Small intestine (tissue), 16 donors: ENCODE measurements at places on chromosomes 11 and 22. TPM values are rescaled to one million over a fixed set of nuclear protein-coding genes. Genes with fewer than 3 reads are reported as not detected.

SLC15A3 gene
- 11.1 TPM for polyA plus RNA-seq

- peaks cover 36% of the 10 kb centered on the region for H3K36me3 ChIP-seq
- no peak overlapping the region for H3K27ac ChIP-seq
- no peaks in the 10 kb centered on the region for H3K27me3 ChIP-seq
- no peaks in the 10 kb centered on the region for H3K4me1 ChIP-seq
- H3K4me3 ChIP-seq: no peak overlapping the region
- DNase-seq: no peak
These were observed 22.8 kb downstream of the PPARA start for GRCh38 chr22:46173152-46173551.

DNA sequence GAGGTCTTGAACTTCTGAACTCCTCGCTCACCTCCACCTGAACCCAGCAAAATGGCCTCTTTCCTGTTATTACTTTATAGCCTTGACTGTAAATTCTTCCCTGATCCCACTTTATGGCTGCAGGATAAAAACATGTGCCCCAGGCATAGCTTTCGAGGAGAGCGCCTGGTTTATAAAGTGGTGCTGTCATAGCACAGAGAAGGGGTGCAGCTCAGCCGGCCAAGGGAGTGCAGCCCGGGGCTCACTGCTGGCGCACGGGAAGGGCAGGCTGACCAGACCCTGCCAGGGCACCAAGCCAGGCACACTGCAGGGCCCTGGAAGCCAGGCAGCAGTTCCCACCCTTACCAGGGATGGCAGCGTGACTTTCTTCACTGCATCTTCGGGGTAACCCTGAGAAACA lies 50.9 kb downstream of the ISX start:
- H3K4me3 ChIP-seq: no peak overlapping the region
- peaks cover 3% of the 10 kb centered on the region for H3K4me1 ChIP-seq
- H3K27me3 ChIP-seq: no peaks in the 10 kb centered on the region
- peak; percentile 91 for DNase-seq
- peak overlapping the region; percentile 92 for H3K27ac ChIP-seq
- H3K36me3 ChIP-seq: peaks cover 3% of the 10 kb centered on the region

DNA sequence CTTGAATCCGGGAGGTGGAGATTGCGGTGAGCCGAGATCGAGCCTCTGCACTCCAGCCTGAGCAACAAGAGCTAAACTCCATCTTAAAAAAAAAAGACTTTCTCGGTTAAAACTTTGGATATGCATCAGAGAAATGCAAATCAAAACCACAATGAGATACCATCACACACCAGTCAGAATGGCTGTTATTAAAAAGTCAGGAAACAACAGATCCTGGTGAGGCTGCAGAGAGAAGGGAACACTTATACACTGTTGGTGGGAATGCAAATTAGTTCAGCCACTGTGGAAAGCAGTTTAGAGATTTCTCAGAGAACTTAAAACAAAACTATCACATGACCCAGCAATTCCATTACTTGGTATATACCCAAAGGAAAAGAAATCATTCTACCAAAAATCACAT lies 619.4 kb upstream of the KIRREL3 start:
- no peaks in the 10 kb centered on the region for H3K36me3 ChIP-seq
- no peaks in the 10 kb centered on the region for H3K27me3 ChIP-seq
- H3K27ac ChIP-seq: no peak overlapping the region
- DNase-seq: no peak

EIF1AD gene
- 19.8 TPM for polyA plus RNA-seq

- no peak overlapping the region for H3K27ac ChIP-seq
- no peaks in the 10 kb centered on the region for H3K4me1 ChIP-seq
- H3K36me3 ChIP-seq: no peaks in the 10 kb centered on the region
- DNase-seq: no peak
These were observed 177.5 kb upstream of the CTSC start for GRCh38 chr11:88515002-88515401.

C11orf97 gene
- 0.09 TPM for polyA plus RNA-seq

DNA sequence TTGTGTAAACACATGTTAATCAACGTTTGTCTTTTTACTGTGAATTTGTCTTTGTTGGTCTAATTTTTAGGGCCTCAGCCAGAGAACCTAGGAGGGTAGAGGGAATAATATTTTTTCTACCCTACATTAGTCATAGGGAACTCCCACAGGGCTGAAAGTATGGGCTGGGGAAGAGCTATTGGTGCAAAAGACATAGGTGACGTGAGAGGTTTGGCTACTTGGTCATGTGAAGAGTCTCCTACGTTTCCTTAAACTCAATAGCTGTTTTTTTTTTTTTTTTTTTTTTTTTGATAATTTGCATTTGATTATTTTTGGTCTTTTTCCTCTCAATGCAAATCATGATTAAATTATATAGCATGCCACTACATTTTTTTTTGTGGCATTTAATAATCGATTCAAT lies 15.9 kb upstream of the MMP7 start:
- no peaks in the 10 kb centered on the region for H3K4me1 ChIP-seq
- H3K27ac ChIP-seq: no peak overlapping the region
- no peaks in the 10 kb centered on the region for H3K27me3 ChIP-seq
- no peak for DNase-seq
- H3K4me3 ChIP-seq: no peak overlapping the region

GRCh38 chr11:61138935-61139334 lies 22.3 kb downstream of the VPS37C start:
- no peak overlapping the region for H3K27ac ChIP-seq
- no peaks in the 10 kb centered on the region for H3K36me3 ChIP-seq
- H3K27me3 ChIP-seq: no peaks in the 10 kb centered on the region
- H3K4me3 ChIP-seq: no peak overlapping the region
- H3K4me1 ChIP-seq: peaks cover 4% of the 10 kb centered on the region
- DNase-seq: no peak

CCDC15 gene
- polyA plus RNA-seq: 0.92 TPM

DNA sequence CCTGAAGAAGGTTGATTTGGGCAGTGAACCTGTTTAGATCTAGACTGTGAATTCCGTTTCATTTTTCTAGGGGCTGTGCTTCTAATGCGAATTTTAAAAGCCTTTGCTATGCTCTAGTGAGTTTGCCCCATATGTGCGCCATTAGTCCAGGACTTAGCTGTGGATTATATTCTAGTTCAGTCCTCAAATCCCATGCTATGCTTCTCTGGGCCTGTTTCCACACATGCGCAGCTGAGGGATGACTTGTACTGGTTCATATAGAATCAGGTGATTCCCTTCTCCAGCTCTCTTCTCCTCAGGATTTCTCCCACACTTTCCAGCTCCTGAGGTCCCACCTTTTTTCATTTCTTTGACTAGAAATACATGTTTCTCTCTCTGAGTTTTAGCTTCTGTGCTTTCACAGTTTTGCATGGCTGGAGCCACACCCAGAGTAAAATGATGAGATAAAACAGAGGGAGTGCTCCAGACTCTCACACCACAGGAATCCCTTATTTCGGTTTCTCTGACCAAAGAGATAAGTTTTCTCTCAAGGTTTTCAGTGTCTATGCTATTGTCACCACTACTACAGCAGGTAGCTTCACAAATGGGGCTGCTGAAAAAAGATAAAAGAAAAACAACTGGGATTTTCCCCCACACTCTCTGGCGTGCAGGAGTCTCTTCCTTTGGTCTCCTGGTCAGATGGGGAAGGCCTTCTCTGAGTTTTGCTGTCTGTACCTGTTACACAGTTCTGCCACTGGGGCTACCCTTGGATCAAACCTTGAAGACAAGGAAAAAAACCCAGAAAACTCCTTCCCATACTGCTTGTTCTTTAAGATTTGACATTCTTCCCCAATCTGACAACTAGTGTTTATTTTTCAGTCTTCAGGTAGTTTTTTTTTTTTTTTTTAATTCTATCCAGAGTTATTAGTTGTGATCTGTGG lies 96.2 kb upstream of the TEAD1 start:
- H3K27me3 ChIP-seq: no peaks in the 10 kb centered on the region
- DNase-seq: no peak
- H3K27ac ChIP-seq: no peak overlapping the region

- H3K36me3 ChIP-seq: no peaks in the 10 kb centered on the region
- no peak overlapping the region for H3K27ac ChIP-seq
- DNase-seq: no peak
- peaks cover 3% of the 10 kb centered on the region for H3K27me3 ChIP-seq
- H3K4me3 ChIP-seq: no peak overlapping the region
These were observed 32.1 kb upstream of the IGSF9B start for GRCh38 chr11:133988686-133989410.
